ENCODE measurements at places on chromosomes 5 and 9.

- no peak for DNase-seq
Observed at GRCh38 chr5:97192580-97193354, 9.7 kb upstream of the RIOK2 start.

GRCh38 chr5:60959156-60959555, 14.2 kb downstream of the NDUFAF2 start:
- DNase-seq = no peak

GRCh38 chr5:26872337-26872736, 166.0 kb downstream of the CDH9 start:
- no peak for DNase-seq

DNA sequence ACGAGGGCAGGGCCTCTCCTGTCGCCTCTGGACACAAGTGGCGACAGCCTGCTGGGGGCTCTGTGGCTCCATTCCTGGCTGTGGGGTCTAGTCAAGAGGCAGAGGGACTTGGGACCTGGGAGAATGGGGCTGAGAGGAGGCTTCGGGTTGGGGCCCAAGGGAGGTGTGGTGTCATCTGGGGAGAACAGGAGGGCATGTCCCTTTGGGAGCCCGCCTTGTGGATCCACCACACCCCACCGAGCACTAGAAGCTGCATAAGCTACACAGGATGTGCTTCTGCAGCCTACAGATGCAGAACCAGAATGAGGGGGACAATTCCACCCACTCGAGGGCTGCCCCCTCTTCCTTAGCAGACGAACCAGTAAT, 3.9 kb upstream of the MAN1B1 start:
- DNase-seq = no peak

- DNase-seq = no peak
Observed at GRCh38 chr5:135662683-135663082, 83.9 kb upstream of the CXCL14 start.

DNA sequence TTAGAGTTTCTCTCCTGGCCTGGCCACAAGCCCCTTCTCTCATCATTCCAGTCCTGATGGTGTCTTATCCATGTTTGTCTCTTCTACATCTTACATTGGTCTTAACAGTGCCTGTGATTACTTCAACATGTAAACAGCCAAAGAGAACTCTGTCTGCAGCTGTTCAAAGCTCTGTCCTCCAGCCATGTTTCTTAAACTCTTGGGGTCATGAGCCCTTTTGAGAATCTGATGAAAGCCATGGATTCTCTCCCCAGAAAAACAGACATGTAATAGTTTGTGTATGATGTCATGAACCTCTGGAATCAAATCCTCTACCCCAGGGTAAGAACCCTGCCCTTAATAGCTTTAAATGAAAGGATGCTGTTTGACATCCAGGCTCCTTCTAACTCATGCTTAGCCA, 30.1 kb downstream of the MAMDC2 start:
- no peak for DNase-seq

GRCh38 chr5:172733131-172733973, 37.6 kb downstream of the DUSP1 start:
- no peak for DNase-seq

- DNase-seq = peak; percentile 76
Observed at GRCh38 chr9:127763918-127764384, 14.5 kb downstream of the SH2D3C start.

GRCh38 chr5:1003296-1003937, 5.2 kb upstream of the NKD2 start:
- DNase-seq = no peak

Data from endothelial cell (in vitro differentiated cells).